Left colon (tissue), 2 donors: ENCODE measurements at places on chromosomes 7 and 10.
A peak's percentile ranks its signal among the peaks of the same experiment; 100 is the strongest.

DNA sequence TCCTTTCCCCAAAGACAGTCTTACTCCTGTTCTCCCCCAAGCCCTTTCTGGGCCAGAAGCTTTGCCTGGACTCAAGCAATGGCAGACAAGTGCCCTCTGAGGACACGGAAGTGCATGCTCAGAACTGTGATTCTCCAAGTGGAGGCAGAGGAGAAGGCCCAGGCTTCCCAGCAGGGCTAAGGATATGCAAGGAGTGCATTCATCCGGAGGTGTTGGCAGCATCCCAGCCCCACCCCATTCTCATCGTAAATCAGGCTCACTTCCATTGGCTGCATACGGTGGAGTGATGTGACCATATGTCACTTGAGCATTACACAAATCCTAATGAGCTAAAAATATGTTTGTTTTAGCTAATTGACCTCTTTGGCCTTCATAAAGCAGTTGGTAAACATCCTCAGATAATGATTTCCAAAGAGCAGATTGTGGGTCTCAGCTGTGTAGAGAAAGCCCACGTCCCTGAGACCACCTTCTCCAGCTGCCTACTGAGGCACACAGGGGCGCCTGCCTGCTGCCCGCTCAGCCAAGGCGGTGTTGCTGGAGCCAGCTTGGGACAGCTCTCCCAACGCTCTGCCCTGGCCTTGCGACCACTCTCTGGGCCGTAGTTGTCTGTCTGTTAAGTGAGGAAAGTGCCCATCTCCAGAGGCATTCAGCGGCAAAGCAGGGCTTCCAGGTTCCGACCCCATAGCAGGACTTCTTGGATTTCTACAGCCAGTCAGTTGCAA, 1.4 kb upstream of the RBP3 start:
- peak; percentile 63 for DNase-seq

GRCh38 chr10:114821915-114822443, 399 bp downstream of the FHIP2A start:
- no peak for DNase-seq

- DNase-seq: no peak
These were observed 31.5 kb downstream of the EPC1 start for GRCh38 chr10:32315424-32315823.

DNA sequence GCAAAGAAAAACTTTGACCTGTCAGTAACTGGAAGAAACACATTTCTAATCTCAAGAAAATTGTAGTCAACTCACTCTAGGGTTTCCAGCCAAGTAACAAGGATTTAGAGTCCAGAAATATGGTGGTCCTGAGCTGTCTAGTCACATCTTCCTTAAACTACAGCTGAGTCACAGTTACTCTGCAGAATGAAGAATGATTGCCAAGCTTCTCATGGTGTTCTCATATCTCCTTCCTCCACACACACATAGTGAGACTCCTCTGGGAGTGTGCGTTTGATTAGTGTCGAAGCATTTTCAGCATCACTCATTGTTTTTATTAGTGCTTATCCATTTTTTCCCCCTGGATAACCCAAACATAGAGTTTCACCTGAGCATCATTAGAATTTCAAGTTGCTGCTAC, 93.1 kb upstream of the CXCL12 start:
- DNase-seq: no peak

DNA sequence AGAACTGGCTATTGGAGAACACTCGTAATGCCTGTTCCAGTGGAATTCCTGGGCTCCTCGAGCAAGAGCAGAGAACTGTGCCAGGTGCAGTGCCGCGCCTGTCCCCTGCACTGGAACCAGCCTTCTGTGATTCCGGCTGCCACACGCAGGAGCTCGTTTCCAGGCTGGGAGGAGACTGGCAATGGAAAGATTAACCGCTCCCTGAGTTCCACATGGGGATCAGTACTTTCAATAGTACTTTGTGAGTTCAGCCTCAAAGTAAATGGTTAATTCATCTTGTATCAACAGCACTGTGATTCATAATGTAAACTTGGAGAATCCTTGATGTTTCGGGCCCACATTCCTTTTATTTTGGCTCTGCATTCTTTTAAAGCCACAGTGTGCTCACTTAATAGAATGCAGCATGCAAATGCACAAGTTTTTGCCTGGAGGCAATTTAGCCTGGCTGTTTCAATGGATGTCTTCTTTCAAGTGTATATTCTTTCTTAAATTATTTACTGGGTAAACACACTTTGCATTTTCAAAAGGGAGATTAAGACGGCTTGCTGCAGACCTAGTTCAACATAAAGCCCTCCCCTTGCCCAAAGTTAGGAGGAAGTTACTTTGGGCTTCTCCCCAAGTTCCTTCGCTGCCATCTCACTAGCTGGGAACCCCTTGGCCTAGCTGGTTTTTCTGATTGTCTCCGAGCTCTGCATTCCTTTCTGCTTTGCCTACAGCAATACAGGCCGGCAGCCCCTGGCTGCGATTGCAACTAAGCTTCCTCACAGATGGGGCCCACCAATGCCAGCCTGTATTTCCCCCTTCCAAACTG, 138.1 kb upstream of the TCF7L2 start:
- peak; percentile 49 for DNase-seq

DNA sequence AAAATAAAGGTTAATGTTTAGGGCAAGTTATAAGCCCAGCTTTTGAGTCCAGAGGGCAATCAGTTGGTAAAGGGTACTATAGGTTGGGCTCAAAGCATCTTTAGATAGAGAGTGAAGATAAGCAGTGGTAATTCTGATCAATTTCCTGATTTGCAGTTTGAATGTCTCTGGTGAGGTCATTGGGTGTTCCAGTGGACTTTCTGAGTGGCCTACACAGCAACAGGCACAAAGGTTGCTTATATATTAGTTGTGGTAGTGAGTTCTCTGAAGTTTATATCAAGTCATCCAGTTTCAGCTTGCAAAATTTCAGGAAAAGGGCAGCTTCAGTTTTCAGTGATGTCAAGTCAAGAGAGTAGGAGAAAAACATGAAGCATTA, 29.1 kb downstream of the GIMAP5 start:
- no peak for DNase-seq

DNA sequence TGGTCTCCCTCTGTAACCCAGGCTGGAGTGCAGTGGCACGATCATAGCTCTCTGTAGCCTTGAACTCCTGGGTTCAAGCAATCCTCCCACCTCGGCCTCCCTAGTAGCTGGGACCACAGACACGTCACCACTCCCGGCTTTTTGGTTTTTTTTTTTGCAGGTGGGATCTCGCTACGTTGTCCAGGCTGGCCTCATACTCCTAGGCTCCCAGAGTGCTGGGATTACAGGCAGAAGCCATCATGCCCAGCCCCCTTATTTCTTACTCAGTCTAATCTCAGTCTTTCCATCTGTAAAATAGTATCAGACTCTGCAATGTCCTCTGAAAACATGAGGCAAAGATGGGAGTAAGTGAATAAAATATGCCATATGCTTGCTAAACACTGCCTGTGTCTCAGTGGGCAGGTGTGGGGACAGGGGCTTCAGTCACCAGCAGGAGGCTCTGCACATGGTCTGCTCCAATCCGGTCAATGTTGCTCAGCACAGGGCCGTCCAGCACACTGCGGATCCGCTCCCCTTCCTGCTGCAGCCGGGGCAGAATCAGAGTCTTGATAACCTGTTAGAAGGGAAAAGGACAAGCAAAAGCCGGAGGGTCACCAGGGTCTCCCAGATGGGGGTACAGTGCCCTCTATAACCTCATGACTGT, 8.2 kb downstream of the AP4M1 start:
- no peak for DNase-seq

DNA sequence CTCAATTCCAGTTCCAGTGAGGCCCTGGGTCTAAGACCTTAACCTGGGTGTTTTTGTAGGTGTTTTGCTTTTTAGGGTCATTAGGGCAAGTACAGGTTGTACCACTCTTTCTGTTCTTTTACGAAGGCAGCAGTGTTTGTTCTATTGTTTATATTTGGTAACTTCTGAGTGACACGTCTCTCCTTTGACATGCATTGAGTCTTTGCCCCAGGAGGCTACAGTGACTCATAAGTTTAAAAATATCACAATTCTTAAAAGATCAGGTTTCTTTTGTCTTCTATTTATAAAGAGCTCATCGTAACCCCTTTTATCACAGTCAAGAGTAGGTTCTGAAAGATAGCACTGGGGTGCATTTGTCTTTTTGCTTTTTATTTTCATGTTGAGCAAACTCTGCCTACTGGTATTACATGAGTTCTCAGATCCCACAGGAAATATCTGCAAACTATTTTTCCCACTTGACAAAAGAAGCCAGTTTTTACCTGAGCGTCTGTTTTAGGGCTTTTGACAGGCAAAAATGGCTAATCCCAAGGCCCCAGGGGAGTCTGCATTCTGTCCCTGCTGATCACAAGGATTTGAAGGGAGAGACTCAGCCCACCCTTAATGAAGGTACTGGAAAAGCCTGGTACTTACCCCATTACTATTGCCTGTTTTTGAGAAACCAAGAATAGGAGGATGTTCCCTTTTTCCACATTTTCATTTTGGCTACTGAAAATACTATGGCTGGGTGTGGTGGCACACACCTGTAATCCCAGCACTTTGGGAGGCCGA, 7.9 kb downstream of the NUDT13 start:
- no peak for DNase-seq

DNA sequence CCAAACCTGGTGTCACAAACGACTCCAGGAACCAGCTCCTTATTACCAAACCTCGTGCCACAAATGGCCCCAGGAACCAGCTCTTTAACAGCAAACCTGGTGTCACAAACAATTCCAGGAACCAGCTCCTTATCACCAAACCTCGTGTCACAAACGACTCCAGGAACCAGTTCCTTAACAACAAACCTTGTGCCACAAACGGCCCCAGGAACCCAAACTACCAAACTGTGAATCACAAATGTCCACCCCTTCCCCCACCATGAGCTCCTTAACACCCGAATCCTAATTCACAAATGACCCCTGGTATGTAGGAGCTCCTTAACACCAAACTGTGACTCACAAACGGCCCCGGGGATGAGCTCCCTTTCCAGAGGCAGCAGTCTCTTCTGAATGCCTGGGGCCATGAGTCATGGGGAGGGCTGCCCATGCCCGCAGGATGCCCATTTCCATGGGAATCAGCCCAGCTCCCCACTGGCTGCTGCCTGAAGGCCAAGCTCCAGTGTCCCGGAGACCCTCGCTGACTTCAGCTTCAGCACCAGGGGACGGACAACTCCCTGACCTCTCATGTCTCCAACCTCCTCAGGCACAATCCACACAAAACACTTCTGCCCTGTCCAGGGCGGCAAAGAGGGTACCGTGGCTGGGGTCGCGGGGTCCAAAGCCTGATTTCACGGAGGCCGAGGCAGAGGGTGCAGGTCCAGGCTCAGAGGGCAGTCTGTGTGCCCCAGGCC, 213.1 kb downstream of the ELFN1 start:
- DNase-seq: no peak

DNA sequence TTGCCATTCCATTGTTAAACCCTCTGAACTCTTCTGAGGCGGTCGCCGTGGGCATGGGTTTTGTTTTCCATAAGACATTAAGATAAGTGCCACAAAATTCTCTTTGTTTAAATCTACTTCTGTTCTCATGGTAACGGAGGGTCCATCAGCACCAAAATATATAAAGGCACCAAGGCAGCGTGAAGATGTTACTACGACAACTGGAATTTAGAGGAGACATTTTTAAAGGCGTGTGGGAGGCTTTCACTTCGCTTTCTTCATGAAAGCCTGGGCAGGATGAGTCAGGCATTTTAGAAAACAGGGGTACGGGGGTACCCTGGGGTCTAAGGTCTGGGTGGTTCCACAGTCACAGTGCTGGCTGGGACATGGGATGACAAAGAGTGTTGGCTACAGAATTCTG, 34.0 kb downstream of the SMKR1 start:
- DNase-seq: no peak

- DNase-seq: no peak
These were observed 3.2 kb downstream of the ITPRIP start for GRCh38 chr10:104334965-104335650.

DNA sequence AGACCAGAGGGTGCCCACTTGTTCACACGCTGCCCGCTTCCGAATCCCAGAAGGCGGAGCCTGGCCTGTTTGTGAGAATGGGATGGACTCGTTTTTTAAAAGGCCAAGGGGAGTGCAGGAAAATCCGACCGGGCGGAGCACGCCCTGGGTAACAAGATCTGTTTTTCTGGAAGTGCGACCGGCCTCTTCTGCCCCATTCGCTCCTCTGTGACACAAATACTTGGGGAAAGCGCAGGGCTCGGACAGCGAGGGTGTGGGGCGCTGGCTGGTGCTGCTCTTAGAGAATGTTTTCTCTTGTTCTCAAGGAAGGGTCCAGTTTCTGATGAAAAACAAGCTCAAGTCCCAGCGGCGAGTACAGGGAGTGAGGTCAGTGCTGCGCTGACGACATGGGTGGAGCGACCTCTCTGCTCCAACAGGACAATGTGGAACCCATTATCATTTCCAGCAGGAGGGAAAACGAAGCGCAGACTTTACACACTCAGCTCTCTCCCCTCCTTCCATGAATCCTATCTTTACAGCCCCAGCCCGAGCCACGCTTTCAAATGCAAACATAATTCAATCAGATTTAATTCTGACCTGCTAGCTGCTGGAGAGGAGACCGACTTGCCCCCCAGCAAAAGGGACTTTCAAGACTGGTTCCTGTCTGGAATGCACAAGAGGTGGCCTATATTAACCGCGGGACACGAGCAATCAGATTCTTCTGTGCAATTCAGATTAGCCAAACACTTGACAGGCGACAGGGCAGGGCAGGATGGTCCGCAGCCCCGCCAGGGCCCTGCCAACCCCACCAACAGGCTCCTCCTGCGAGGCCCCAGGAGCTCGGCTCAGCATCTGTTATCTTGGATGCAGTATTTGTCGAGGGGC, 1.1 kb downstream of the RADIL start:
- DNase-seq: no peak

- no peak for DNase-seq
These were observed 63.0 kb downstream of the NEURL1 start for GRCh38 chr10:103556383-103557007.

- DNase-seq: no peak
These were observed 6.2 kb upstream of the OTUD1 start for GRCh38 chr10:23432639-23433038.

GRCh38 chr7:150479023-150479716, 28.7 kb downstream of the GIMAP8 start:
- no peak for DNase-seq

- DNase-seq: no peak
These were observed 208.7 kb upstream of the PHYHIPL start for GRCh38 chr10:58967551-58968388.

DNA sequence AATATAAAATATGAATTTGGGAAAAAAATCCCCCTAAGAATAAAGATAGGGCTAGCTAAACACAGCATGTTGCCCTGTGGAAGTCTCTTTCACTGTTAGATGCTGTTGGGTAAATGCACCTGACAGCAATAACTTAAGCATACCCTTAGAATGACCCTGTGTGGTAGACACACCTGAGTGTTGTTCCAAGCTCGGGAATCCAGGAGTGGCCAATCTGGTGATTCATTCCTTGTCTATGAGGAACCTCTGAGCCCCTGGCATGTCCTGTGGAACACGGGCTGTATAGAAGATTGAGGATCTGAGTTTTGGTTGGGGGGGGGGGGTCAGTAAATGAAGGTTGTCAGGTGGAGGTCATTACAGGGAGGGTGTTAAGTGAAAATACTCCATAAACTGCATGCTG, 730.0 kb upstream of the IGFBP3 start:
- no peak for DNase-seq

- no peak for DNase-seq
These were observed 31.5 kb downstream of the PIK3AP1 start for GRCh38 chr10:96688789-96689188.
